ENCODE measurements at places on chromosomes 12 and 14.

- DNase-seq, result no peak
These were observed 759 bp downstream of the NFYB start for GRCh38 chr12:104137001-104137901.

- no peak for DNase-seq
These were observed 316.4 kb downstream of the ZFP36L1 start for GRCh38 chr14:68476212-68477109.

DNA sequence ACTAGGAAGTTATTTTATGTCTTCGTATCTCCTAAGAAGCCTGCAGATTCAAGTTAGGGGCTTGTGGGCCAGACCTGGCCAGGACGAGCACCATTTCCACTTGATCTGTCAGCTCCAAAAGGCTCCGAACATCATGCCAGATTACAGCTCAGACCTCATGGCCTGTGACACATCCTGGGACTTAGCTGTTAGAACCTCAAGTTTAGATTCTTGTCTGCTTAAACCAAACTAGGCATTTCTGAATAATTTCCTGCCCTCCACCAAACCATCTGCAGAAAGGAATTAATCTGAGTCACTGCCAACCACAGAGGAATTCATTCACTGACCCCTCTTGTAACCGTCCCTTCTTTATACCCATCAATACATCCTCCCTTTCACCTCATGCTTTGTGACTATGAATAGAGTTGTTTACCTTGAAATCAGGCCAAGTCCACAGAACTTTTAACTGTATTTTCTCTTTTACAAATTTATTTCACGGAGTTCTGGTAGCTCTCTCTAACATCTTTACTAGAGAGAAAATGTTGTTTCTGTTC lies 120.3 kb downstream of the FBXL14 start:
- no peak for DNase-seq

DNA sequence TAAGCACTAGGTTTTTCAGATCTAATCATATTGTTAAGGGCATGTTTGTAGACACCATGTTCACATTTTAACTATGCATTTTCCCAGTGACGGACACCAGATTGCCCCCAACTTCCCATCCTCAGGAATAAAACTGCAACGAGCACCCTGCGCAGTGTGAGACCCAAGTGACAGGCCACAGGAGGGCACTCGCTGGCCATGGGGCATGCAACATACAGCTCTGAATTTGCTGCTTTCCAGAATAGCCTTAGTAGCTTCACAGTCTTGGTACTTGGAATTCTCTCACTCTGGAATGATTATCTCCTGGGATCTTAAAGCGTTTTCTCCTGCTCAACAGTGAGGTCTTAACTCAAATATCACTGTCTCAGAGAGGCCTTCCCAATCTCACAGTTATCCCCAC lies 972 bp upstream of the DDX47 start:
- no peak for DNase-seq

DNA sequence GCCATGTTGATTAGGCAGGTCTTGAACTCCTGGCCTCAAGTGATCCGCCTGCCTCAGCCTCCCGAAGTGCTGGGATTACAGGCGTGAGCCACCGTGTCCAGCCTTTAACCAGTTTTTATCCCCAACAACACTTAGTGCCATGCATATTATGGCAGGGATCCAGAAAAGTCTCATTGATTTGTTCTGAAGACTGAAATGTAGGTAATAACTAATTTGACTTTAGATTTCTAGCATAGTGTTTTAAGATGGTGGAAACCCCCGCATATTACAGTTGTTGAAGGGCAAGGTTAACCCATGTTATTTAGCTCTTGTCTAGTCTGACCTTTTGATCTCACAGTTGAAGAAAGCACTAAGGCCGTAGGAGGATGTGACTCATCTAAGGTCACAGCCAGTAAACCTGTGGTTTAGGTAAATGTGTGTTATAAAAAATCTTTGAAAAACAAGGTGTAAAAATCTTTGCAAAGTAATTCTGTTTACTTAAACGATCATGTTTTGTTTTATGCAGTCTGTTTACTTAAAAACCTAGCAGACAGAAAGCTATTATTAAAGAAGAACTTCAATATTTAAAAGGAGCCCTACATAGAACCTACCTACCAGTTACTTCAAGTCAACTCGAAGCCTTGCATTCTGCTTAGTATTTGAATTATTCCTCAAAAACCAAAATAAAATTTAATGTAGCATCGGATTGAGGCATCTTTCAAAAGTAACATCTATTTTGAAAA lies 24.8 kb downstream of the BICDL1 start:
- DNase-seq, result no peak

DNA sequence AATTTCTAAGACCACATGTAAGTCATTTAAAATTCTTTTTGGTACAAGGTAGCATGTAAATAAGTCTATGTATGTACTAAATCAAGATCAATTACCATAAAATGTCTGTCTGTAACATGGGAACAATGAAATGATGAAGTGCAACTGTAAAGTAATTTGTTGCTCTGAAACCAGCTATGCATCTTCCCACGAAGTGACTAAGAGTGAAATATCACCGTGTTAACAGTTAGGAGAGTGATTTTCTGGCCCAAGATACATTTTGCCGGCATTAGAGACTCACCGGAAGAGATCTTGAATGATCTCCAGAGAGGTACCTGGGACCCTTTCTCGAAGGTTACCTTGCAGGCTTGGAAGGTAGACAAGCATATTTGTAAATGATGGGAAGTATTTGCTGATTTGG lies 105.8 kb downstream of the SAMD4A start:
- DNase-seq, result no peak

DNA sequence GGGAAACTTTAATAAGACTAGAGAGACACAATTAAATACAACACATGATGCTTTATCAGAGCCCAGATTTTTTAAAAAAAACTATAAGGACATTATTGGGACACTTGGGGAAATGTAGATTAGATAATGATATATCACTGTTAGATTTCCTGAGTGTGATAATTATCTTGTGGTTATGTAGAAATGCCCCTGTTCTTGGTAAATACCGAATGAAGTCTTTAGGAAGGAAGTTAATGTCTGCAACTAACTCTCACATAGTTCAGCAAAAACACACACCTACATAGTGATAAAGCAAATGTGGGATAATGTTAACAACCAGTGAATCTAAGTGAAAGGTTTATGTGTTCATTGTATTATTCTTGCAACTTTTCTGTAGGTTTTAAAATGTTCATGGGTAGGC lies 14.6 kb upstream of the CACNB3 start:
- no peak for DNase-seq

DNA sequence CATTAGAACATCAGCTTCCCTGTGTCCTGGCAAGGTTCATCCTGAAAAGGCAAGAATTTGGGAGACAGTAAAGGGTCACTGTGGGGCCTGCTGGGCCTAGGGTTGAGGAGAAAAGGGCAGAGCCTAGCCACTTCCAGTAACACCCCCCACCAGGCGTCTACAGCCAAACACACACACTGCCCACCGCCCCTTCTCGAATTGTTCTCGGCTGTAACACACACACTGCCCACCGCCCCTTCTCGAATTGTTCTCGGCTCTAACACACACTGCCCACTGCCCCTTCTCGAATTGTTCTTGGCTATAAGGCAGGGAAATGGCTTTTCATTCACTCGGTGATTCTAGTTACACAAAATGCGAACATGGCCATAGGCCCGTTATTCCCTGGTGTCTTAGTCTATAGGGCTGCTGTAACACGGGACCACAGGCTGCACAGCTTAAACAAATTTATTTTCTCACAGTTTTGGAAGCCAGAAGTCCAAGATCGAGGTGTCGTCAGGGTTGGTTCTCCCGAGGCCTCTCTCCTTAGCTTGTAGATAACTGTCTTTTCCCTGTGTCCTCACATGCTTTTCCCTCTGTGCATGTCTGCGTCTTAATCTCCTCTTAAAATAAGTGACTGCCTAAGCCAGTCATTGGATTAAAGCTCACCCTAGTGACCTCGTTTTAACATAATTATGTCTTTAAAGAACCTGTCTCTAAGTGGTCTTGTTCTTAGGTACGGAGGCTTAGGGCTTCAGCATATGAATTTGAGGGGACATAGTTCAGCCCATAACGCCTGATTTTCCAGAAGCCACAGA lies 171.0 kb downstream of the ADGRD1 start:
- DNase-seq, result peak; percentile 46

- DNase-seq, result no peak
These were observed 5.5 kb downstream of the AJUBA start for GRCh38 chr14:22976620-22977433.

DNA sequence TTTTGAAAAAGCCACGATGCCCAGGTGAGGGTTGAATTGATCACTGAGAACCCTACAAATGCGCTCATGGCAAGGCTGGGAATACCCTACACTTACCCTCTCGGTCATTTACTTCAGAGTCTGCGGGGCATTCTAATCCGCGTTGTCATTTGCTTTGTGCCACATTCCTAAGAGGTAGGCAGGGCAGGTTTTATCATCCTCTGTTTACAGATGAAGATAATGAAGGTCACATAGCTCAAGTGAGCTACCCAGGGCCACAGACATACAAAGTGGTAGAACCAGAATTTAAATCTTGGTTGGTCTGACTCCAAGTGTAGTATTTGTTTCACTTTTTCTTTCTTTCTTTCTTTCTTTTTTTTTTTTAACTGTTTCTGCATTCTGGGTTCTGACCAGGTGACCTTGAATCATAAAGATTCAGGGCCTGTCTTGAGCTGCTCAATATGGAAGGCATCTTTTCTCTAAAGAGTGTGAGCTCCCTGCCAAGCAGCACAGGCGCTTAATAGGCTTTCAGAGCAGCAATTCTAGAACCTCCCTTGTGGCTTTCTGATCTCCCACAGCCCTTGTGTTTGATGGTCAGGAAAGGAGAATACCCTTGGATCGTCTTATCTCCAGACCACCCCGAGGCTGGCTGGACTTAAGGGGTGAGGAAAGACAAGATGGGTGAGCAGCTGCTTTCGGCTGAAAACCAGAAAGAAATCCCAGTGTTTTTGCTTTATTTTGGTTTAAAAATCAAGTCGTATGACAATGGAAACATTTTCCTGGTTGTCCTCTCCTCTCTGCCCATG lies 662 bp upstream of the BATF start:
- DNase-seq, result no peak

DNA sequence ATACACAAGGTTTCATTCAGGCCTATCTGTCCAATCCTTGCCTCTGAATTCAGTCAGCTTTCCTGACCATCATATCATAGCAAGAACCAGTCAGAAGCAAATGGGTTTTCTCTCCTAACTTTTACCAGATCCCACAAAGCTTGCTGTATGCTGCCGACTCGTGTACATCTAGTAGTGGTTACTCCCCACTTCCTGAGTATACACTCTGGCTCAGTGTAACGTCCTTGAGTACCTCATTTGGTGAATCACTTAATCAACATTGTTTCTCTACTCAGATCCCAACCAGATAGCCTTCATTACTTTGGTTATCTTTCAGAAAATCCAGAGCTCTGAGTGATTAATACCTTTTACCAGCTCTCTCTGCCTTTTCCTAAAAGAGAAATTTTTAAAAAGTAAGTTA lies 728.2 kb downstream of the GALC start:
- no peak for DNase-seq

DNA sequence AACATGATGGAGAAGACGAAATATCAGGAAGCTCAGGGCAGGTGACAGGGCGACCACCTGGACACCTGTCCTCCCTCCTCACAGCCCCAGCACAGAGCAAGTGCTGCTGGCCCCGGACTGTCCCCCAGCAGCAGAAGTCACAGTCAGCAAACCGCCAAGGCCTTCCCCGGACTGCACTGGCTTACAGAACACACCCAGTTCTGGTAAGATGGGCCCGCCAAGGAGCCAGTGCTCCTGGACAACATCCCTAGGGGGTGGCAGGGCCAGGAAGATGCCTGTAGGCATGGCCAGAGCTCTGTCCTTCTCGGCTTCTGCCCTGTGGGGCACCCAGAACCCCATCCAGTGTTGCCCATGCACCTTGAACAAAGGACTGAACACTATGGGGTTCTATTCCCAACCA lies 77.9 kb downstream of the BCL11B start:
- DNase-seq, result no peak

GRCh38 chr12:100753837-100754236 lies 40.7 kb upstream of the ANO4 start:
- no peak for DNase-seq

- DNase-seq, result no peak
These were observed 776 bp downstream of the RDH5 start for GRCh38 chr12:55720894-55721444.

GRCh38 chr12:70040141-70040540 lies 203.1 kb upstream of the CNOT2 start:
- DNase-seq, result no peak

- no peak for DNase-seq
These were observed 95.5 kb upstream of the PDE3A start for GRCh38 chr12:20272801-20273200.

- DNase-seq, result no peak
These were observed 28.2 kb downstream of the KLRK1 start for GRCh38 chr12:10361622-10362021.

DNA sequence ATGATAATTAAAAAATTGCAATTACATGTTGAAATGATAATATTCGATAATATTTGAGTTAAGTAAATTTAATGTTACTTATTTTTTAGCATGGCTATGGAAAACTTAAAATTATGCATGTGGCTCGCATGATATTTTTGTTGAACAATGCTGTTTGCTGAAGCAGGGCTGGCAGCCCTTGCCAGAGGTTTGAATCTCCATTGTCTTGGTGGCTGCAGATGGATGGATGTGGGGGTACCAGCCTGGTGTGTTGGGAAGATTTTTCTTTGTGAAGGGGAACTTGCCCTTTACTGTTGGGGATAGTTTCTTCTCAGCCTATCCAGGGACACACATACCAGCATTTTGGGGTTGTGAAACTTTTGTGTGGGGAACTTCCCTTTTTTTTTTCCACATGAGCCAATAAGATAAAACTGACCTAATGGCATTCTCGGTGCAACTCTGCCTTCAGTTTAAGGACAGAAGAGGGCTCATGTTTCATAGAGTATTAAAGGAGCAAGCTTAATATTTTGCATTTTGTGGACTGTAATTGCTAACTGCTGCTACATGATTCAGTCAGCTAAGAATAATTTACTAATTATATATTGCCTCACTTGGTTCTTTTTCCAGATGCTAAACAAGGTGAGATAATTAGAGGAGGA lies 8.8 kb downstream of the RASSF3 start:
- no peak for DNase-seq

GRCh38 chr14:57287745-57288144 lies 19.0 kb downstream of the AP5M1 start:
- no peak for DNase-seq

DNA sequence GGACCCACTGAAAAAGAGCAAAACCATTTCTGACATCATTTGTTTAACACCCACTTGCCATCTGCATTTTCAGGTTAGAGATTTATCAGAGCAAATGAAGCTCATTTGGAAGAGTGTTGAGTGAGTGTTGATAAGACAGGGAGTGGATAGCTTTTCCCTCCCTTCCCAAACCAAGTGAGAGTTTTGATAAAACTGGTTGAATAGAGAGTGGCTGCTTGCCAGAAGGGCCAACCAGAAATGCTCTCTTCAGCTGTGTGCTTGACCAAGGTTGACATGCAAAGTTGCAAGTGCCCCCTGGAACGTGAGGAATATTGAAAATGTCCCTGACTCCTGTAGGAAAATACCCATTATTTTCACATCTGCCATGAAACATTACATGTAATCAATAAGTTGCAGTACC lies 1487.0 kb upstream of the FLRT2 start:
- no peak for DNase-seq
